ENCODE measurements at places on chromosomes 1 and 21.

DNA sequence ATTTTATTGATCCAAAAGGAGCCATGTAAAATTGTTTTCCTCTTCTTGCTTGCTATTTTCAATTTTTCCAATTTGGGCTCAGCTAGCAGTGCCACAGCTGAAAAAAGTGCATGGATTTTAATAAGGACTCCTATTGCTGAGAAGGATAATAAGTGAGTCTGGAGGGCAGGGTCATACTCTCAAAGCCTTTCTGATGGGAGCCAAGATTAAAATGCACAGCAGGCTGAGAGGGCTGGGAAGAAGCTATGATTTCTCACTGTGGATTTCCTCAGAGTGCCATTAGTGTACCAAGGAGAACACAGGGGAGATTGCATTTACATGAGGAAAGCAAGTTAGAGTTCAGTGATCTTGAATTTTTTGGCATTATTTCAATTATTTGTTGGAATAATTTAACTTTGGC, 261.3 kb downstream of the ST6GALNAC3 start:
- no peak for DNase-seq

GRCh38 chr1:152926091-152926490, 17.7 kb downstream of the IVL start:
- DNase-seq: no peak

DNA sequence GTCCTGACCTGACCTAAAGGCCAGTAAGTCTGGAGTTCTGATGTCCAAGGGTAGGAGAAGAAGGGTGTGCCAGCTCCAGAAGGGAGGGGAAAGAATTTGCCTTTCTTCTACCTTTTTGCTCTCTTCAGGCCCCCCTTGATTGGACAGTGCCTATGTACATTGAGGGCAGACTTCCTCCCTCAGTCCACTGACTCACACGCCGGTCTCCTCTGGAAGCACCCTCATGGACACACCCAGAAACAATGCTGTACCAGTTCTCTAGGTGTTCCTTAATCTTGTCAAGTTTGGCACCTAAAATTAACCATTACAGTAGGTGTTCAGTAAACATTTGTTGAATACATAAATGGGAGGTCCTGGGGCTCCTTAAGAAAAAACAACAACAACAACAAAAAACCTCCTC, 51.0 kb upstream of the POU2F1 start:
- DNase-seq: no peak

DNA sequence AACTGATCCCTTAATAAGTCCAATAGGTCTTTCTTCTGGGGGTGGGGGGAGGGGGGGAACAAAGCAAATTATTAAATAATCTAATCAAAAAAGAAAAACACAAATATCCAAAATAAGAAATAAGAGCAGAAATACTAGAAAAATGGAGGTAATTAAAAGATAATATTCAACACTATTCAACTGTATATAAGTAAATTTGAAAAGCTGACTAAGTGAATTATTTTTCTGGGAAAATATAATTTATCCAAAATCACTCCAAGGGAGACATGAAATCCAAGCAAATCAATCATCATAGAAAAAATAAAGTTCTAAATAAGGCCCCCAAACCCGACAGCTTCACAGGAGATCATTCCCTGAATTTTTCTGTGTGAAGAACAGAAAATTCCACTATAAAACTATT, 18.8 kb downstream of the VPS26C start:
- DNase-seq: no peak

GRCh38 chr1:197908716-197909220, 6.3 kb downstream of the C1orf53 start:
- no peak for DNase-seq

DNA sequence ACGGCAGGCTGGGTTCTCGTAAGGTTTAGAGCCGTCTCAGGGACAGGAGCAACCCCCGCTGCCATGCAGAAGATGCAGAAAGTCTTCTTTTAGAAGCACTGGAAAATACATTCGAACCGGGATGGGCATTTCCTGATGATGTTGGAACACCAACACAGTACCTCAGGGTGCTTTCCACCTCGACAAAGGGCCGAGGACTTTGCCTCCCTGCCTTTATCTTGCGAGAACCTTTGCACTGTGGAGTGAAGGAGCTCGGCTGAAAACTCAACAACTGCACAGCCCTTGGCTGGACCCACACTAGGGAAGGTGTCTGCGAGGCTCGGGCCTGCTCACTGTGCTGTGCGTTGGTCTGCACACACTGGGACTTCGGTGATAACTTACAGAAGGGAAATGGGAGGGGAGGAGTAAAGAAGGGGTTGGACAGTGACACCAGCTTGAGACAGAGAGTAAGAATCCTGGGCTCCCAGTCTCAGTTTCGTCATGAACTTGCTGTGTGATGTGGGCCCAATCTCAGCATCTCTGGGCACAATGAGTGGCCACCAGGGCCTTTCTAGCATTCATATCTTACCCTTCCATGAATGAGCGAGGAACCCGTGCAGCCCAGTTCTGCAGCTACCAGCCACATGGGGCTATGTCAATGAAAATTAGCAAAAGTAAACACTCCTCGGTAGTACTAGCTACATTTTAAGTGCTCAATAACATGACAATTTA, 18.2 kb downstream of the RCAN1 start:
- DNase-seq: no peak
